Right kidney (tissue), 9 donors: ENCODE measurements at places on chromosomes 12 and 14.

DNA sequence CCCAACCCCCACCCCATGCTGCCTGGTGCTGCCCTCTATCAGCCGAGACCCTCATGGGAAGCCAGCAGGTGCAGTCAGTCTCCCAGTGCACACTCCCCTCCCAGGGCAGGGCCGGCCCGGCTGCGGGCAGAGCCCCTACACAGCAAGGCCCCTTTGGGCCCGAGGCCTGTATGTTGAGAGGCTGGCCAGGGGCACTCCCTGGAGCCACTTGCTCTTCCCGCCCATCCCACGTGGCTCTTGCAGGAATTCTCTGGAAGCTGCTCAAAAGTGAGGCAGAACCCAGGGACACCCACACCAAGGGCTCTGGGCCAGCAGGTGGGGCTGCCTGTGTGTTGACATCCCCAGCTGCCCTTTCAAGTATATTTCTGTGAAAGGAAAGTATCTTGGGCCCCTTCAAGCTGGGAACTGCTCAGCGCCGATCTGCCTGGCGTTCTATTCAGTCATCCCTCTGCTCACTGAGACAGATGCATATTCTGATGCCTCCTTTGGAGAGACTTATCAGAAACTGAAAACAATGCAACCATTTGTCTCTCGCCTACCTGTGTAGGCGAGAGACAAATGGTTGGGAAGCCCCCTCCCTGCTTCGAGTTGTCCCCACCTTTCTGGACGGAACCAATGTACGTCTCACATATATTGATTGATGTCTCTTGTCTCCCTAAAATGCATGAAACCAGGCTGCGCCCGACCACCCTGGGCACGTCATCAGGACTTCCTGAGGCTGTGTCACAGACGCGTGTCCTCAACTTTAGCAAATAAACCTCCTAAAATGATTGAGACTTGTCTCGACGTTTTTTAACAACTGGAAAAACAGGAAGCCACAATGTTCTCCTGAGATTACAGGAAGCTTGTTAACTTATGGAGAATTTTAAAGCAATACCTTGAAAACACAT lies 6.0 kb downstream of the GPR132 start:
- peak; percentile 7 for DNase-seq

GRCh38 chr12:6943722-6944380 lies at the start of the genes C12orf57 and RNU7-1:
Gene C12orf57, plus strand, starts transcription at chr12:6944022. Its CDS starts 100 bp downstream, at chr12:6944122.
Gene RNU7-1, plus strand, starts transcription at chr12:6943816.
- DNase-seq, result peak; percentile 93

DNA sequence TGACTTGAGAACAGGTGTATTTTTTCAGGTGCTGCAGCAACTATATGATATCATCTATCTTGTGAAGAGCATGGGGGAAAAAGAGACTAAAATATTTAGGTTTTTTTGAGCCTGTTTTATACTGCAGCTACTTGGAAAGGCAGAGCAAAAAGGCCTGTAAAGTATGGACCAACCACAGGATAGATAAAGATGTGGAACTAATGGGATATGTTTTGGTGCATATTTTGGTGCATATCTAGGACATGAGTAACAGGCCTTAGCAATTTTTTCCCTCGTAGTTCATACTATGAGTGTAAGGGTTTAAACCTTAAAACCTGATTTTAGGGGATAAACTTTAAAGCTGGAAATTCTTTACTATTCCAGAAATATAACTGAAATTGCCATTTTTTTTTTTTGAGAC lies 6.0 kb upstream of the GTSF1 start:
- no peak for DNase-seq

- DNase-seq, result no peak
Measured at GRCh38 chr14:74558655-74559054, 53.4 kb downstream of the LTBP2 start.

- no peak for DNase-seq
Measured at GRCh38 chr12:27524494-27524835, 459 bp downstream of the PPFIBP1 start.

DNA sequence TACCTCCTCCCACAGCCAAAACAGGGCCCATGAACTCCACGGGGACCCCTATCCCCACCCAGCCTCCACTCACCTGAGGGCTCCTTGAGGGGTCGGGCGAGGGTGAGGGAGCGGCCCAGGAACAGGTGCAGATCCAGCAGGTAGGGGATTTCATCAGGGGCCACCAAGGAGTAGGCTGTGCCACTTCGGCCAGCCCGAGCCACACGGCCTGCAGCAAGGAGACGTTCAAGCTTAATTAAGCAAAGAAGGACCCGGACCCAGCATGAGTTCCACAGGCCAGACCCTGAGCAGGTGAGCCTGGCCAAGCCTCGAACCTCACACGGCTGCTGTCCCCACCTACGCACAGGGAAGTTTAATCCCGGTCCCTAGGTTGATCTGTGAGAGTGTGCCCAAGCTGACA lies 15.6 kb downstream of the DDX54 start:
- DNase-seq, result no peak
